T-helper 2 cell treated with Interferon-gamma antibody and Interleukin-4, amounts not matched to agents 100 ng/mL and 5 ng/mL, for 36 hours (primary cell): ENCODE measurements at places on chromosomes 16 and 17. TPM values are rescaled to one million over a fixed set of nuclear protein-coding genes. Genes with fewer than 3 reads are reported as not detected.

The PRAC1 gene
- not detected in 2 replicates for total RNA-seq

The RSL1D1 gene
- total RNA-seq: 195 and 198 TPM in 2 replicates

The MYH11 gene
- not detected in 2 replicates for total RNA-seq

The FCSK gene
- 18.2 and 22.1 TPM in 2 replicates for total RNA-seq

The SLC13A5 gene
- total RNA-seq: not detected in 2 replicates

The DNAH2 gene
- not detected in 2 replicates for total RNA-seq

The ATP6V0C gene
- total RNA-seq: 94.4 and 99.5 TPM in 2 replicates

The CXCL16 gene
- total RNA-seq: 0.75 and 0.80 TPM in 2 replicates

The KCNJ18 gene
- not detected in 2 replicates for total RNA-seq

The MKS1 gene
- total RNA-seq: 17.9 and 20.2 TPM in 2 replicates

The TBC1D3H gene
- not detected in 2 replicates for total RNA-seq

The SCNN1B gene
- total RNA-seq: 0.07 TPM in 1 of 2 replicates, not detected in the other

The HES7 gene
- 0.55 and 0.61 TPM in 2 replicates for total RNA-seq

The RETREG3 gene
- 50.7 and 52.7 TPM in 2 replicates for total RNA-seq

The KRTAP1-5 gene
- total RNA-seq: not detected in 2 replicates

The GP1BA gene
- total RNA-seq: not detected in 2 replicates

The ITGB4 gene
- total RNA-seq: 0.30 and 1.7 TPM in 2 replicates

The SPHK1 gene
- total RNA-seq: 1.3 and 1.9 TPM in 2 replicates

The RAB34 gene
- 9.8 and 10.4 TPM in 2 replicates for total RNA-seq

The TMEM11 gene
- total RNA-seq: 20.3 and 23.5 TPM in 2 replicates

The MT1H gene
- 1.7 and 4.8 TPM in 2 replicates for total RNA-seq

The SLC5A11 gene
- total RNA-seq: 0.41 TPM in 1 of 2 replicates, not detected in the other

The HS3ST3A1 gene
- 4.5 and 6.3 TPM in 2 replicates for total RNA-seq

The C16orf96 gene
- total RNA-seq: 0.05 and 0.16 TPM in 2 replicates

The PRSS33 gene
- not detected in 2 replicates for total RNA-seq

The CA4 gene
- not detected in 2 replicates for total RNA-seq

The DNASE1L2 gene
- total RNA-seq: 2.6 and 2.8 TPM in 2 replicates

The IFT20 gene
- 16.3 and 18.8 TPM in 2 replicates for total RNA-seq

The BTBD17 gene
- total RNA-seq: not detected in 2 replicates

The CSH2 gene
- not detected in 2 replicates for total RNA-seq

The GJD3 gene
- total RNA-seq: 0.50 TPM in 1 of 2 replicates, not detected in the other

The ZNF597 gene
- 2.2 and 2.4 TPM in 2 replicates for total RNA-seq

The ALDH3A1 gene
- not detected in 2 replicates for total RNA-seq

The OTOP2 gene
- total RNA-seq: not detected in 2 replicates

The ZNF594 gene
- total RNA-seq: 8.6 and 10.5 TPM in 2 replicates

The KRT17 gene
- total RNA-seq: 0.86 TPM in 1 of 2 replicates, not detected in the other

The RNF227 gene
- total RNA-seq: 3.6 TPM in 2 replicates
